Endothelial cell (in vitro differentiated cells): ENCODE measurements at places on chromosomes 2 and 18.

GRCh38 chr2:213167271-213167930 lies 16.0 kb upstream of the IKZF2 start:
- DNase-seq: no peak

- no peak for DNase-seq
Measured at GRCh38 chr2:234566622-234567021, 69.7 kb upstream of the ARL4C start.

GRCh38 chr2:141311430-141311829 lies 819.4 kb downstream of the LRP1B start:
- no peak for DNase-seq

GRCh38 chr2:110948027-110948674 lies 172.6 kb upstream of the BCL2L11 start:
- DNase-seq: no peak
